Epithelial cell of esophagus (primary cell): ENCODE measurements at places on chromosomes 6 and 20.

DNA sequence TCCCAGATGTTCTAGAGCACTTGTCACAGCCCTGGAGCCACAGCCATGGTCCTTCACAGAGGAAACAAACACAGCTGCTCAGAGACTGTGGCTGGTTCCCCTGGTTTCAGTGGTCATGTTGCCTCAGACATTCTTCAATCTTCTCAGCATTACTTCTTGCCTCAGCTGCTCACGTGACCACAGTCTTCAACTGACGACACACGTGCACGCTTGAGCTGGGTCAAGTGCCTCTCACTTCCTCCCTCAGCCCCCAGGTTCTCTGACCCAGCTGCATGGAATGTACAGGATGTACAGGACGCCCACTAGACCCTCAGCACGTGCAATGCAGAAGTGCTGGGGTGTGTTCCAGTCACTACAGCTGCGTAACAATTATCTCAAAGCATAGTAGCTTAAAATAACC lies 159.8 kb upstream of the GGTLC1 start:
- no peak for DNase-seq

GRCh38 chr20:58623579-58624473 lies 27.3 kb upstream of the STX16 start:
- peak; percentile 97 for DNase-seq

- DNase-seq = peak; percentile 94
Measured at GRCh38 chr6:87723170-87724078, 21.4 kb upstream of the AKIRIN2 start.

GRCh38 chr20:38061109-38061508 lies 27.6 kb downstream of the RPRD1B start:
- no peak for DNase-seq

- DNase-seq = no peak
Measured at GRCh38 chr20:32455171-32455900, 97.2 kb downstream of the ASXL1 start.

- peak; percentile 60 for DNase-seq
Measured at GRCh38 chr6:37913210-37913609, 93.7 kb downstream of the ZFAND3 start.

GRCh38 chr20:5608442-5609161 lies 141.6 kb upstream of the SHLD1 start:
- DNase-seq = peak; percentile 57

GRCh38 chr6:90068264-90068663 lies 174.0 kb downstream of the GJA10 start:
- peak; percentile 68 for DNase-seq

DNA sequence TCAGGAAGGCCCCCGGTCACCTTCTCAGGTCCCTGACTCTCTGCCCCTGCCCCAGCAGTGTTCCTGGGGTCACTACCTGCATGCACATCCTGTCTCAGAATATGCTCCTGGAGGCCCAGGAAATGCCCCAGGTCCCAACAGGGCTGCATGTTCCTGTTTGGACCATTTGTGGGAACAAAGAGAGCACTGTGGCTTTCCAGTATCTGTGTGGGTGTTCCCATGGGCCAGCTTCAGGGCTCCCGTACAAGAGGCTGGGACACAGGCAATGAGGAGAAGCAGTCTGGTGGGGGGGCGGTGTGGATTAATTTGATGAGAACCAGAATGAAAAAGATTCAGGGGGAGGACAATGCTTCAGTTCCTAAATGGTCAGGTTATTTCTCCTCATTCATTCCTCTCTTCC lies 61.5 kb upstream of the GGTLC1 start:
- no peak for DNase-seq

DNA sequence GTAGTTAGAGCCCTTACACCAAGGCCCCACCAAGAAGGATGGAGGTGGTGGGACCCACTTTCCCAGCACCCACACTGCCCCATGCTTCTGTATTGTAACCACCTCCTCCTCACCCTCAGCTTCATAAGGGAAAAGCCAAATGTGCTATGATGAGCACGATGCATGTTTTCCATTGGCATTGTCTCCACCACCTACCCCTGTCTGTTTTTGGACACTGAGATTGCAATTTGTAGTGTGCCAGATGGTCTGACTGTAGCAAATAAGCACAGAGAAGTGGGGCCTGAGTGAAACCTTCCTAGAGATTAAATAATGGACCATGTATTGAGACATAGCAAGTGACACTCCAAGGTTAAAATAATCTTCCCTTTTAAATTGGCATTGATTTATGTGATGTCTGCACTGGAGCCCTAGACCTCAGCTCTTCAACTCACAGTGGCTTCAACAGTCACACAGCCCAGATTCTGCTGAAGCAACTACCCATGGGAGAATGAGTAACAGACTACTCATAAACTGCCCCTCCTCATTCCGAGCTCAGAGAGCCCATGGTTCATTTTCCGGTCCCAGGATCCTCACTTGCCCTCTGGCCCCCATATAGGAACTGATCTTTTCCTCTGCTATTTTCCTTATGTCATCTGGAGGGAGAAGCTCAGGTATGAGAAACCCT lies 177.9 kb downstream of the COL9A1 start:
- DNase-seq = peak; percentile 59

GRCh38 chr6:4814212-4814611 lies 38.0 kb downstream of the CDYL start:
- DNase-seq = no peak

- no peak for DNase-seq
Measured at GRCh38 chr6:163940705-163941623, 526.4 kb downstream of the QKI start.

- DNase-seq = peak; percentile 58
Measured at GRCh38 chr6:127191716-127192115, 73.2 kb downstream of the RSPO3 start.

DNA sequence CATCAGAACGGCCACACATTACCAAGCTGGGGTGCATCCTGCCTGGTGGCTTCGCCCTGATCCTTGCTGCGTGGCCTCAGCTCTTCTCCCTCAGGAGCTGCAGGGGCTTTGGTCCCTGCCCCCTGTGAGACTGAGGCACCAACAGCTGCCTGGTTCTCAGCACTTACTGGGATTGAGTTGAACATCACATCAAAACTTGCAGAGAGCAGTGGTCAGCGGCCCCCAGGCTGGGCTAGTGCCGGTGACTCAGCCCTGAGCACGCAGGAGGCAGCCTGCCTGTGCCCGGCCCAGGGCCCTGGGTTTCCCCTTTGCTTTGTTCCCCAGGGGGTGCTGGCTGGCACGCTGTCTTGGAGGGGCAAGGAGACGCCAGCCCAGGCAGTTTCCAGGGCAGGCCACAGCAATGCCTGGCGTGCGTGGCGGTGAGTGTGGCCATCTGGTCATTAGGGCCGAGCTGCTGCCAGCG lies 63.3 kb downstream of the DLL1 start:
- peak; percentile 23 for DNase-seq

- DNase-seq = peak; percentile 23
Measured at GRCh38 chr6:139839506-139840156, 465.2 kb upstream of the CITED2 start.

DNA sequence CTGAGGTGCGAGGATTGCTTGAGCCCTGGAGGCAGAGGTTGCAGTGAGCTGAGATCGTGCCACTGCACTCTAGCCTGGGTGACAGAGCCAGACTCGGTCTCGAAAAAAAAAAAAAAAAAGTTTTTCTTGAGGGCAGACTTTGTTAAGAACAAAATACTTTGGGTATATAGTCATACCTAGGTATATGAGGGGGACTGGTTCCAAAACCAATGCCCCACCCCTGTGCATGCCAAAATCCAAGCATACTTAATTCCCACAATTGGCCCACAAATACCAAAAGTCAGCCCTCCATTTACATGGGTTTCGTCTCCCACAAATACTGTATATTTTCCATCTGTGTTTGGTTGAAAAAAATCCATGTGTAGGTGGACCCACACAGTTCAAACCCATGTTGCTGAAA lies 119.9 kb downstream of the INSM1 start:
- DNase-seq = peak; percentile 9

DNA sequence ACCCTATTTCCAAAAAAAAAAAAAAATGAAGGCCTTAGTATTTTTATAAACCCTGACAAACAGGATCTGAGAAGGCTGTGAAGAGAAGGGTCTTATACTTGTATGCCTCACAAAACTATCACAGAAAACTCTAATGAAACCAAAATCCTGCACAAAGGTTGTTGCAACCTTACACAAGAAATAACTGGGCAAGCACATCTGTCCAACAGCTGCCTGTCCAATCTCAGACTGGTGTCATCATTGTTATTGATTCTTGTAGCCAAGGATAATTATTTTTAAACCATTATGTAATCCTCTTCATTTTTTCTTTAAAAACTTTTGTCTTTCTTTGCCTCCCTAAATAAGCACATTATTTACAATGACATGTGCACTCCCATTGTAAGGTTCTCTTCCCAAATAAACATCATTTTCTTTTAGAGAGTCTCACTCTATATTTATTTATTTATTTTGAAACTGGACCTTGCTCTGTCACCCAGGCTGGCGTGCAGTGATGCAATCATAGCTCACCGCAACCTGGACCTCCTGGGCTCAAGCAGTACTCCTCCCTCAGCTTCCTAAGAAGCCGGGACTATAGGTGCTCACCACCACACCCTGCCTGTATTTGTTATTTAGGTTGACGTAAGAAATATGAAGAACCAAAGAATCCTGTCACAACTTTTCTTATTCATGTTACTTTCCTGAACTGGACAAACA lies 697.1 kb downstream of the DOK5 start:
- no peak for DNase-seq

DNA sequence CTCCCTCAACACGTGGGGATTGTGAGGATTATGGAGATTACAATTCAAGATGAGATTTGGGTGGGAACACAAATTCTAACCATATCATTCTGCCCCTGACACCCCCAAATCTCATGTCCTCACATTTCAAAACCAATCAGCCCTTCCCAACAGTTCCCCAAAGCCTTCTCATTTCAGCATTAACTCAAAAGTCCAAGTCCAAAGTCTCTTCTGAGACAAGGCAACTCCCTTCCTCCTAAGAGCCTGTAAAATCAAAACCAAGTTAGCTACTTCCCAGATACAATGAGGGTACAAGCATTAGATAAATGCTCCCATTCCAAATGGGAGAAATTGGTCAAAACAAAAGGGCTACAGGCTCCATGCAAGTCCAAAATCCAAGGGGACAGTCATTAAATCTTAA lies 39.6 kb upstream of the PLAGL1 start:
- no peak for DNase-seq

DNA sequence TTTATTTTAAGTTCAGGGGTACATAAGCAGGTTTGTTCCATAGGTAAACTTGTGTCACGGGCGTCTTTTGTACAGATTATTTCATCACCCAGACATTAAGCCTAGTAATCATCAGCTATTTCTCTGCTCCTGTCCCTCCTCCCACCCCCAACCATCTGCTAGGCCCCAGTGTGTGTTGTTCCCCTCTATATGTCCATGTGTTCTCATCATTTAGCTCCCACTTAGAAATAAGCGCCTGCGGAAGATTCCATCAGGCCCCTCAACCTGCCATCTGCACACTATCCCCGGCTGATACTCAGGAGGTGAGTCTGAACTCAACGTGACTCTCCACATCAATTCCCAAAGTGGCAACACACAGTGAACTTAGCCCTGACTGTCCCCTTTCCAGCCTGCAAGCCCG lies 228.0 kb upstream of the SYNDIG1 start:
- DNase-seq = no peak

DNA sequence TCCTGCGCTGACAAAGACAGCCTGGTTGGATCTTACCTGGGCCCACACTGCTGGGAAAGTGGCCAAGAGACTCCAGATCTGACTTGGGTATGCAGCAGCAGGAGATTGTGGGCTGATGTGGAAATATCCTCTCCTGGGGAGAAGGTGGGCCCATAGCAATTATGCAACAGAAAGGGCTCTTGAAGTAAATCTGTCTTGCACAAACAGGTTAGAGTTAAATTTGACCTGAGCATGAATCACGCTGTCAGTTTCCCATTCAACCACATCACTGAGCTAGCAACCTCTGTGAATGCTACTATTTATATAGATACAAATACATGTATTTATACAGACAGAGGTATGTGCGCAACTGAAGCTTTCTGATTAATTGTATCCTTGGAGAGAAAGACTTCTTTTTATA lies 28.3 kb upstream of the PDYN start:
- peak; percentile 82 for DNase-seq

- DNase-seq = no peak
Measured at GRCh38 chr20:6855796-6856195, 88.3 kb downstream of the BMP2 start.

DNA sequence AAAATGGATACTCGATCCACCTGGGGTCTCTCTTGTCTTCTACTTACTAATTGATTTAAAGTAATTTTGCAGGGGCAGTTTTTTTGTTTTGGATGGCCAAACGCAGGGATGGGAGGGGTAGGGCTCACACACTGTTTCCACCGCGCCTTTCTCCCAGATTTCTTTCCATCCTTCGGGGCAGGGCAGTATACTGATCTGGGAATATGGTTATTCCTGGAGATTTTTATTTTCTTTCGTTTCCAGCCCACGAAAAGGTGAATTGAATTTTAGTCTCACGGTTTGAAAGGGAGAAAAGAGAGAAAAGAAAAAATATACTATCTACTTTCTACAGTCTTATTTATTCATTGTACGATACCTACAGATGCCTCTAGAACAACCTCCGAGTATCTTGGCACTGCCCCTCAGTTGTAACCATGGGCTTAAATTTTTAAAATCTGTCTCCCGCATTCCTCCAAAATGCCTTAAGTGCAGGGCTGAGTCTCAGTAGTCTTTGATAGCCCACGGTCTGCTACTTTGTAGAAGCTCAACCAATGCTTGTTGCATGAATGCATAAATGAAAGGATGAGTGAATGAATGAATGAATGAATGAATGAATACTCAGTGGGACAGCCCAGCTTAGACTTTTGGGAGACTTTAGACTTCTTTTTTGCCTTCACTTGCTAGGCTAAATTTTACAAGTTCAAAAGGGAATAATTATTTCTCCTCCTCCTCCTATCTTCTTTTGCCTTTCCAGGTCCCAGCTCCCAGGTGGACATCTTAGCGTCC lies 18.1 kb upstream of the TRIM27 start:
- DNase-seq = no peak

DNA sequence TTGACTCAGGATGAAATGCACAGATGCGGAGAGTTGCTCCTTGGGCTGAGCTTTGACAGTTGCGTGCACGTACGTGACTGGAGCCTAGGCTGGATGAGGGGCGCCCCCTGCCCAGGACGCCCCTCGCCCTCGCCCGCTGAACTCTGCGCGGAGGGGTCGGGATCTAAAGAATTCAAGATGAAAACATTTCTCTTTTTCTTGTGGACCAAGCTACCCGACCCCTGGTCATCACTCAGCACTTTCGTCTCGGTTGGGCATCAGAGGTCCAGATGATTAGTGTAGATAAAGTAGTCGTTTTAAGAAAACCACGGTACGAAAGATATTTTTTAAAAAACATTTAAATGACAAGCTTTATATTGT lies 700 bp downstream of the DTD1 start:
- DNase-seq = no peak

DNA sequence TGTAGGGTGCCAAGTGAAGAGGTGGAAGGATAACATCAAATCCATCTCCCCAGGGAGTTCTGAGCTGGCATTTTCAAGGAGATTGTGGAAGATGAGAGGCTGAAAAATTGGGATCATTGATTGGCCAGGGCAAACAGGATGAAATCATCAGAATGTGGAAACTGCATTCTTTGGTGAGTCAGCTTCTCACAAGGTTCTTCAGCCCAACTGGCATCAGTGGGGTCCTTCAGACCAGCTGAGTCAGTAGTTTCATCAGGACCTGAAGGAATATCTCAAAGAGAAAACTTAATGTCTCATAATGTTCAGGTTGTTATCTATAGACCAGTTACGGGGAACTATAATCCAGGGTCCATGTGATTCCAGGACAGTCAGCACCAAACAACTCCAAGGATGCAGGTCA lies 195.8 kb downstream of the HAO1 start:
- DNase-seq = peak; percentile 82
